ENCODE measurements at places on chromosomes 1 and 21.

DNA sequence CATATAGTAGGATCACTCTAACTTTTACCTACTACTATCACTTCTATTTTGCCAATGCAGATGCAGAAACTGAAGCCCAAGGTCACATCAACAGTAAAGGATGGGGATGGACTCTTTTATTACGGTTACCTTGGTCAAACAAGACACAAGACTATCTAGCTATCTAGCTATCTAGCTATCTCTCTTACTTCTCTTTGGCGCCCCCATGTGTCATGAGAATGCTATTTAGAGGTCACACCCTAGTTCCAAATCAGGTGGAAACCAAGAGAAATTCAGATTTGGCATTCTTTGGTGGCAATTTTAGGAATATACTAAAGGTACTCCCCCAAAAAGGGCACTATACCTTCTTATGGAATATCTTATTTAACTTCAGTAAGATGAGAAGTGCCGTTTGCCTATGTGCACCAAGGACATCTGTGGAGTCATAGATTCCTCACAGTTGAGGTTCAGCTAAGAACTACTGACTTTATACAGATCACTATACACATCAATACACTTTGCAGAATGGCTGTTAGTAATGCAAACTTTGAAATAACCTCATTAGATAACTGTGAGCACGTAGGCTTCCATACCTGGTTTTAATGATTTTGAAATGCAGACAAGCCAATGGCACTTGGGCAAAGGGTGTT, 6.7 kb downstream of the ZNF648 start:
- DNase-seq = no peak

GRCh38 chr1:60948486-60948885, 133.9 kb upstream of the NFIA start:
- DNase-seq = no peak

DNA sequence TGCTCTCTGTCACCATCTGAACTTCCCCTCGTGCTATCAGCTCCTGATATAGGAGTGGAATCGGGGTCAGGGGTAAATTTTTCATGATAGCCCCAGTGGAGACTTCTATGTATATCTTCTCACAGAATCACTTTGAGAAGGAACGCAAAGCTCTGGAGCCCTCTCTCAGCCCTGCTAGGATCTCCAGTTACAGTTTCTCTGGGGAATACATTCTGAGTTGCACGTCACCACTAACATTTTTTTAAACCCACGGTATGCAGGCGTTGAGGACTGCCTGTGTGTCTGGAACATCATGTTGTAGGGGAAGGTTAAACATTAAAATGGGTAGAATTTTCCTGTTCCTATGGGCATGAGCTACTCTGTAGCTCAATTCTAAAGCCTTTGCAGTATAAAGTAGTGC, 116.4 kb upstream of the FAM78B start:
- no peak for DNase-seq

GRCh38 chr1:9784508-9785133, 39.1 kb downstream of the CLSTN1 start:
- DNase-seq = peak; percentile 33

GRCh38 chr1:35398739-35399138, 130.2 kb downstream of the ZMYM4 start:
- DNase-seq = no peak

- DNase-seq = no peak
Measured at GRCh38 chr1:47031059-47031458, 7.6 kb downstream of the CYP4X1 start.

- no peak for DNase-seq
Measured at GRCh38 chr21:36422279-36423098, 37.3 kb downstream of the CHAF1B start.

- no peak for DNase-seq
Measured at GRCh38 chr1:200343874-200344273, 66.0 kb downstream of the ZNF281 start.

DNA sequence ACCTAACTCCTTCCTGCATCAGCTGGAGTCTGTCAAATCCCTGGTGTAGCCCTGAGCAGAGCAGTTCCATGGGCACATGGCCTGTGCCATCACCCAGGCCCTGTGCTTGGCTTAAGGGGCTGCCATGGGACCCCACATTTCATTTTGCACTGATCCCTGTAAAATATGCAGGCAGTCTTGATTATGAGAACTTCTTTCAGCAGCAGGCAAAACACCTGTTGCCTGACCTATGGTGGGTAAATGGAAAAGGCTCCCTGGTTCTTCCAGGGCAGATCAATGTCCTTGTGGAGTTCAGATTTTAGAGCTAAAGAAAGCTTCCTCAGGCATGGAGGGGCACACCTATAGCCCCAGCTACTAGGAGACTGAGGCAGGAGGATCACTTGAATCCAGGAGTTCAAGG, 44.2 kb downstream of the HSD3B1 start:
- no peak for DNase-seq

DNA sequence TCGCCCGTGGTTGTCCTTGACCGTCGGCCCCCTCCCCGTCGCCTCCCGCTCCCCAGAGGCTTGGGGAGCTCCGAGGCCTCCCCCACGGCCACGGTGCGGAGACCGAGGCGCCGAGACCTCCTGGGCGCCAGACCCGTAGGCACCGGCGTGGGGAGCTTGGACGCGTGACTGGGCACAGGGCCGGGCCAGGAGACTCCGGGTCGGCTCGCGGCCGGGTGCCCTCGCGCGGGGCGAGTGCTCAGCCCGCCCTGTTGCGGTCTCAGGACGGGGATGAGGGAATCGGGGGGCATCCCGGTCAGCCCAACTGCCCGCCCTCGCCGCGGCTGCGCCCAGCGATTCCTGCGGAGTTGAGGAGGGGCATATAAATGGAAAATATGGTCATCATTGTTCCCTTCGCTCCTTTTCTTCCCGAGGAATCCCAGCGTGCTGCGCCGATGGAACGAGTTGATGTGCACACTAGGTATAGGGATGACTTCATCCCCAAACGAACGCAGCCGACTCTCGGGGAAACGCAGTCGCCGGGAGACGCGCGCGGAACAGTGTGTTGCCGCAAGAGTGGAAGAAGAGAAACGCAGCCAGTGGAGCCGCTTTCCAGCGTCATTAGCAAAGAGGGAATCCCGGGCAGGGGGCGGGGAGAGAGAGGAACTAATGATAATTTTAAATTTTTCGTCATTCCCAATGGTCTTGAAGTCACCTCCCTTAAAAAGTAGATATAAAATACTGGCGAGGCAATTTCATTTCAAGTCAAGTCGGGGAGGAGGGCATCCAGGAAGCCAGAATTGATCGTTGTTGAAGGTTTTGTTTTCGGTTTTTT, 747 bp upstream of the ENAH start:
- no peak for DNase-seq

GRCh38 chr21:38878379-38879179, 72.8 kb downstream of the ETS2 start:
- DNase-seq = no peak

Data from activated T-helper 1 cell treated with Interleukin-2 at 50 U/mL for 16 hours (primary cell).